ENCODE measurements at places on chromosomes 3 and 15. TPM values are rescaled to one million over a fixed set of nuclear protein-coding genes. Genes with fewer than 3 reads are reported as not detected.

DNA sequence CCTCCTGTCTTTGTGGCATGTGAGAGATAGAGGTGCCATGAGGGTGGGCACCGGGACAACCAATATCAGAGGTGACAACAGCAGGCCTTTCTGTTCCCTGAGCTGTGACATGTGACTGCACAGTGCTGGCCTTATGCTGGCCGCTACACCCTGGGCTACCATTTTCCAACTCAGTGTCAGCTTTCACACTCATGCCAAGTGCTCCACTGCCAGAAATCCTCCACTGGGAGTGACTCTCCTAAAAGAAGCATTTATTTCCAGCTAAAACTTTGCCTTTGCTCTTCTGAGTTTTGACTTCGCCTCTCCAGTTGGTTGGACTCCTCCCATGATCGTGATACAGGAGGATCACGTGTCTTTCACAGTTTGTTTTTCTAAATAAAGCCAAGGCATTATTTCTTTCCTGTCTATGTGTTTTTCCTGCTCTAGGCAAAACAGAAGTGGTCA, 31.4 kb downstream of the CA12 start:
- no peaks in the 10 kb centered on the region for H3K36me3 ChIP-seq
- no peak overlapping the region for H3K4me3 ChIP-seq
- no peaks in the 10 kb centered on the region for H3K27me3 ChIP-seq
- DNase-seq, result no peak
- no peak overlapping the region for H3K27ac ChIP-seq

GRCh38 chr3:7444886-7445285, 584.0 kb downstream of the GRM7 start:
- H3K4me1 ChIP-seq, result no peaks in the 10 kb centered on the region
- no peak overlapping the region for H3K27ac ChIP-seq
- H3K36me3 ChIP-seq, result no peaks in the 10 kb centered on the region
- no peak overlapping the region for H3K4me3 ChIP-seq
- H3K27me3 ChIP-seq, result no peaks in the 10 kb centered on the region

DNA sequence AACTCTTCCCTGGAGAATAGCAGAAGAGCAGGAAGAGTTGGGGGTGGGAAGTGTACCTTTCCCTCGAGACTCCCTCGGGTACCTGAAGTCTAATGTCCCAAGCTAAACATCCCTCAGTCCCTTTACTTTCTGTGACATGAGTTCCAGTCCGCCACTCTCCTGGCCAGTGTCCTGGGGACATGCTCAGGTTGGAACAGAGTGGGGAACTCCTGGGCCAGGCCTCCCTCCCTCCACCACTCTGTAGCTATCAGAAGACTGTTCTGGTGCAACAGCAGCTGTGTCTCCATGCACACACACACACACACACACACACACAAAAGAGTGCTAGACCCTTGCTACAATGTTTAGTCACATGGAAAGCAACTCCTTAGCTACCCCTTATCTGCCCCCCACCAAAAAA, 155.0 kb upstream of the HES1 start:
- H3K36me3 ChIP-seq, result no peaks in the 10 kb centered on the region
- no peak for DNase-seq
- no peaks in the 10 kb centered on the region for H3K27me3 ChIP-seq
- H3K4me3 ChIP-seq, result no peak overlapping the region
- H3K4me1 ChIP-seq, result peaks cover 3% of the 10 kb centered on the region

DNA sequence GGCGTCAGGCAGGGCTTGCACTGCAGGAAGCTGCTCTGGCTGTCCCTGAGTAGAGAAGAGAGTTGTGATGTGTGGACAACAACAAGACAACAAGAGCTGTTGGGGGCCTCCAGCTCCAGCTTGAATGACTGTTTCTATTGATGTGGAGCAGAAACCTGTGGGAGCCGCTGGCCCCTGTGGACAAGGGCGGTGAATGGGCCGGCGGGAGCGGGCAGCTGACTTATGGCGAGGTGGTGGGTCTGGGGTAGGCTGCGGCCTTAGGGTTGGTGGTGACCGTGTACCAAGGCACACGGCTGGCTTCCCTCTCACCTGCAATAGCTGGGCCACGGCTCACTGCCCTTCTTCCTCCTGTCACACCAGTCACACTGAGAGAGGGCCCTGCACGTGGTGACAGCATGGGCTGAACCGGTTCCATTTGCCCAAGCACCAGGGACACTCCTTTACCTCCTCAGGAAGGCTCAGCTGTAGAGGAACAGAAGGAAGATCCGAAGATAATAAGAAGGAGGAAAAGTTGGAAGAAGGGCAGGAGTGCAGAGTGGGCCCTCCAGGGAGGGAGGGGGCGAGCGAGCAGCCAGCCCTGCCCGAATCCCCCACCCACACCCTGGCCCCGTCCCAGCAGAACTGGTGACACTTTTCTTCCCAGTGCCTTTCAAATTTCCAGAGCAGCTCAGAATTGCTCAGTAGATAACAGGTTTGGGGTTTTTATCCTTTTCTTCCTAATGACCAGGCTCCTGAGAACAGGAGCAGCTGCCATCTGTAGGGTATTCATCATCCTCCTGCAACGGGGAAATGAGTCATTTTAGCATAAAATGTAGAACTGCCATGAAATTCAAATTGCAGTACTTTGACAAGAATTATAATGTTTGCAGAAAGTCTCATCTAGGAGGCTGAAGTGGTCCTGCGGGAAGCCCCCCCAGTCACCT, 136.9 kb downstream of the TJP1 start:
- no peak overlapping the region for H3K27ac ChIP-seq
- H3K27me3 ChIP-seq, result no peaks in the 10 kb centered on the region
- no peaks in the 10 kb centered on the region for H3K36me3 ChIP-seq
- H3K4me3 ChIP-seq, result no peak overlapping the region

- peaks cover 10% of the 10 kb centered on the region for H3K27me3 ChIP-seq
- H3K36me3 ChIP-seq, result peaks cover 27% of the 10 kb centered on the region
- DNase-seq, result peak; percentile 98
- H3K4me3 ChIP-seq, result peak within 1 kb of the TSS; percentile 78
- peaks cover 19% of the 10 kb centered on the region for H3K4me1 ChIP-seq
These were observed at the start of gene THBS1 for GRCh38 chr15:39580485-39581241. THBS1 (plus strand) TSS chr15:39581079; CDS start chr15:39581858, 779 bp downstream.

DNA sequence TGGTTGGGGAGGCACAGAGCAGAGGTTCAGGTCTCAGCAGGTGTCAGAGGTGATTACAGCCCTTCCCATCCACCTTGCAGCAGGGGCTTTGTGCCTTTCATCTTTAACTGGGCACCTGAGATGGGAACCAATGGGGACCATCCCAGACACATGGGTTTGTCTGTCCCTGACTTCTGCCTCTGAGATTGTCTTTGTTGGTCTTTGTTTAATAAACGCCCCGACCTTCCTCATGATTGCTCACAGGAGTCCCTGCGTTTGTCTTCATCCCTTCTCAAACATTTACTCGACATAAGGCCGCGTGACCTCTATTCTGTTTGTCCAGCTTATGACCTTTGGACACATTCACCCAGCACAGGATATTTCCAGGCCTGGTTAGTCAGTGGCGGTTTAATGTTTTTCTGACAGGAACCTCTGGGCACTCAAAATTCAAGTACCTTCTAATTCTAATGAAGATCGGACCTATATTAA, 5.9 kb downstream of the ZSCAN2 start:
- H3K4me3 ChIP-seq, result peak overlapping the region; percentile 87
- no peaks in the 10 kb centered on the region for H3K27me3 ChIP-seq
- H3K27ac ChIP-seq, result peak overlapping the region; percentile 45
- no peak for DNase-seq

DNA sequence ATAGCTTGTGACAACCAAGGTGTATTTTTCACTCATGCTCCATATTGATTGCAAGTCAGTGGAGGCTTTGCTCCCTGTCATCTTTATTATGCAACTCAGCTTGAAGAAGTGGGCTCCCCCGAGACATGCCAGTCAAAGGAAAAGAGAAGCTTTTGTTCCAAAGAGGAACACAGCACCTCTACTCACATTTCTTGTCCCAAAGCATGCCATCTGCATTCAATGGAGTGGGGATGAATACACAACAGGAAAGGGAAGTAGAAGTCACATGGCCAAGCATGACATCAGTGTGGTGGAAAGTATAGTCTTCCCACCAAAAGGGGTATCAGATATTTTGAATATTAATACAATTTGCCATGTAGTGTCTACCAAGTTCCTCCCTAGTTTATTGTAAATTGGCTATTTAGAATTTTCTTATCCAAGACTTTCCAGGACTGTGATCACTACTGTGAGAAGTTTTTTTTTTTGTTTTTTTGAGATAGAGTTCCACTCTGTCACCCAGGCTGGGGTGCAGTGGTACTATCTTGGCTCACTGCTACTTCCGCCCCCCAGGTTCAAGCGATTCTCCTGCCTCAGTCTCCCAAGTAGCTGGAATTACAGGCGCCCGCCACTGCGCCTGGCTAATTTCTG, 114.5 kb downstream of the GMPS start:
- no peak overlapping the region for H3K27ac ChIP-seq
- H3K4me3 ChIP-seq, result no peak overlapping the region
- peaks cover 7% of the 10 kb centered on the region for H3K4me1 ChIP-seq
- DNase-seq, result no peak
- H3K36me3 ChIP-seq, result no peaks in the 10 kb centered on the region
- no peaks in the 10 kb centered on the region for H3K27me3 ChIP-seq

CFAP91 gene
- total RNA-seq, result 4.9 TPM

DNA sequence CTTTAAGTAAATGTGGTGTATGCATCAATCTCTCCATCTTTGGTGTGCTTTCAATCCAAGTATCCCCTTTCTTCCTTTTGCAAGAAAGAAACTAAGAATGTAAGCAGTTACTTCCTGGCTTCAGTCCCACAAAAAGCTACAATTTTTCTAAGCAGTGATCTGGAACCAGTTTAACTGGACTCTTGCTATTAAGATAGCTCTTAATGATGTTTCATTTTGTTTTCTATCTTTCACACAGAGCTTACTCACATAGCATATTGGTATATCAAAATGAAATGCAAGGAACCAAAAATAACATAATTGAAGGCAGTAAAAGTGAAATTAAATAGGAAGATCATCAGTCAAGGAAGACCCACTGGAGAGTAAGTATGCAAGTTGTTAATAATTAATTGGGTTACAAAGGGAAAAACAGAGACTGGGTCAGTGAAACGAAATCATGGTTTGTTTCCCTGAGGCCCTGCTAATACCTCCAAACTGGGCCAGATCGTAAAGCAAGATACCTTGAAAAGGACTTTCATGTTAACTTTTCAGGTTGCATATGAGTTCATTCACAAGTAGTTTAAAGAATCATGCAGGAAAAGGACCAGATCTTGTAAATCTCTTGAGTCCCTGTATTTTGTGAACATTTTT, 41.9 kb downstream of the GPR160 start:
- peak overlapping the region; percentile 28 for H3K27ac ChIP-seq
- H3K36me3 ChIP-seq, result no peaks in the 10 kb centered on the region
- H3K4me1 ChIP-seq, result no peaks in the 10 kb centered on the region
- no peak overlapping the region for H3K4me3 ChIP-seq
- H3K27me3 ChIP-seq, result no peaks in the 10 kb centered on the region

SLC28A2 gene
- not detected for total RNA-seq

GRCh38 chr3:105518806-105519418, 152.2 kb downstream of the ALCAM start:
- H3K4me3 ChIP-seq, result no peak overlapping the region
- no peak overlapping the region for H3K27ac ChIP-seq
- no peaks in the 10 kb centered on the region for H3K36me3 ChIP-seq

- H3K27me3 ChIP-seq, result no peaks in the 10 kb centered on the region
- H3K27ac ChIP-seq, result peak overlapping the region; percentile 95
- H3K4me3 ChIP-seq, result no peak overlapping the region
- H3K36me3 ChIP-seq, result no peaks in the 10 kb centered on the region
These were observed 1244.5 kb downstream of the OTOL1 start for GRCh38 chr3:162740941-162741596.

GPR62 gene
- total RNA-seq, result 0.38 TPM

PRKCD gene
- total RNA-seq, result 11.8 TPM

DNA sequence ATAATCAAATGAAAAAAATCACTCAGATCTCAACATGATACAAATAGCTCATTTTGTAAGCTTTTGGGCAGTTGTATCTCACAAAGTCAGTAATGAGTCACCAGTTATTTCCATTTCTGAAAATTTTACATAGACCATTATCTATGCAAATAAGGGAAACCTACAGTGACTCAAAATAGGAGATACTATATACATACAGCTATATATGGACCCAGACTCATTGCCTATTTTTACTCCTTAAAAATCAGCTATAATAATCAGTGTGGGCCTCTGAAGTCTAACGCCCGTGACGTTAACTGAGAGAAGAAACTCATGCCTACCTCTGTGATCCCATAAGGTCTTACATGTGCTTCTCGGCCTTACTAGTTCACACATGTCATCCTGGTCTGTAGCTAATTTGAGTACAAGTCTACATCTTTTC, 31.6 kb downstream of the LRIG1 start:
- H3K4me3 ChIP-seq, result no peak overlapping the region
- H3K36me3 ChIP-seq, result no peaks in the 10 kb centered on the region
- H3K27me3 ChIP-seq, result no peaks in the 10 kb centered on the region
- H3K4me1 ChIP-seq, result peaks cover 77% of the 10 kb centered on the region
- H3K27ac ChIP-seq, result no peak overlapping the region

CCDC39 gene
- 0.52 TPM for total RNA-seq
